ENCODE measurements at places on chromosomes 4 and X. TPM values are rescaled to one million over a fixed set of nuclear protein-coding genes. Genes with fewer than 3 reads are reported as not detected.

- peak; percentile 91 for ATAC-seq
Observed at GRCh38 chr4:80540785-80541469, 205.4 kb downstream of the CFAP299 start.

- ATAC-seq = no peak
Observed at GRCh38 chr4:44025376-44026020, 423.1 kb downstream of the KCTD8 start.

The SLITRK4 gene
- not detected for total RNA-seq

DNA sequence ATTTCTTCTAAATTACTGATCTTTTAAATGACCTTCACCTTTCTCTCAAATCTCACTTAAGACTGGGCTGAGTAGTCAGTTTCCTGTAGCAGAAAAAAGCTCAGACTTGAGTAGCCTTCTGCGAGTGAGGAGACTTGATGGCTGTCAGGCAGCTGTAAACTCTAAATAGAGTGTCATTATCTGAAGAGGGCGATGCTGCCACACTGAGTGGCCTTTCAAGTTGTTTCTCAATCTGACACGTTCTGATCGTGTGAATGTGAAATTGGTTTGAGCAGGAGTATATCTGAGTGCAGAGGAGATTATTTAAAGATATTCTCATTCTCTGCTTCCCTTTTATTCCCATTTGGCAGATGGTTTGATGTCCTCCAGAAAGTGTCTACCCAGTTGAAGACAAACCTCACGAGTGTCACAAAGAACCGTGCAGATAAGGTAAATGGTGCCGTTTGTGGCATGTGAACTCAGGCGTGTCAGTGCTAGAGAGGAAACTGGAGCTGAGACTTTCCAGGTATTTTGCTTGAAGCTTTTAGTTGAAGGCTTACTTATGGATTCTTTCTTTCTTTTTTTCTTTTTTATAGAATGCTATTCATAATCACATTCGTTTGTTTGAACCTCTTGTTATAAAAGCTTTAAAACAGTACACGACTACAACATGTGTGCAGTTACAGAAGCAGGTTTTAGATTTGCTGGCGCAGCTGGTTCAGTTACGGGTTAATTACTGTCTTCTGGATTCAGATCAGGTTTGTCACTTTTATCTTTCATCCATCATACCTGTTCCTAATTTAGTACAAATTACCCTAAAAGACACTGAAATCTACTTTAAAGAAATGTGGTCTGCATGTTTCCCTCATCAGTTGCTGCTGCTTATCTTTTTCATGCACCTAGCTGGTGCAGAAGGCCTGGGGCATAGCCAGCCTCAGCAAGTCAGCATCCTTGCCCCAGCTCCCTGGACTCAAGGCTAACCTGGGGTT, 74.3 kb upstream of the MSANTD1 start:
- no peak for ATAC-seq

The ITIH6 gene
- not detected for total RNA-seq
